Endothelial cell of coronary artery (primary cell): ENCODE measurements at places on chromosomes 11 and 22. TPM values are rescaled to one million over a fixed set of nuclear protein-coding genes. Genes with fewer than 3 reads are reported as not detected.

FOLR1 gene
- total RNA-seq = not detected in 2 replicates

MMP11 gene
- total RNA-seq = 8.0 and 8.6 TPM in 2 replicates

SAA1 gene
- total RNA-seq = not detected in 2 replicates

PRG3 gene
- not detected in 2 replicates for total RNA-seq

NXPE4 gene
- total RNA-seq = not detected in 2 replicates

BCL2L13 gene
- 56.5 and 60.3 TPM in 2 replicates for total RNA-seq

OR52N4 gene
- total RNA-seq = not detected in 2 replicates
